ENCODE measurements at places on chromosomes 1 and 21.

DNA sequence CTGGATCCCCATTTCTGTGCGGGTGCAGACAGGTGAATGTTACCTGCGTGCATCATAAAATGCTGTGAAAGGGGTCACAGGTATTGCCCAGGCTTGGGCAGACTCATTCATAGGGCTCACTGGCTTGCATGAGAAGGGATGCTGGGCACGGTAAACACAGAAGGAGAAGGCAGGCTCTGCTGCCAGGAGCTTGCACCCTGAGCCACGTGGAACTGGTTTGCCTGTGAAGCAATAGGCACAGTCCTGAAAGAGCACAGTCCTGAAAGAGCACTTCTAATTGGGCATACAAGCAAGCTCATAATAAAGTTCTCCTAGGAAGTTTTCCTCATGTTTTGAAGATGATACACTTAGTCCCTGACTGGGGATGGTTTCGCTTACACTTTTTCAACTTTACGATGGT, 40.9 kb downstream of the GALNT2 start:
- DNase-seq: no peak

GRCh38 chr1:166432655-166433054, 265.9 kb upstream of the FAM78B start:
- no peak for DNase-seq

DNA sequence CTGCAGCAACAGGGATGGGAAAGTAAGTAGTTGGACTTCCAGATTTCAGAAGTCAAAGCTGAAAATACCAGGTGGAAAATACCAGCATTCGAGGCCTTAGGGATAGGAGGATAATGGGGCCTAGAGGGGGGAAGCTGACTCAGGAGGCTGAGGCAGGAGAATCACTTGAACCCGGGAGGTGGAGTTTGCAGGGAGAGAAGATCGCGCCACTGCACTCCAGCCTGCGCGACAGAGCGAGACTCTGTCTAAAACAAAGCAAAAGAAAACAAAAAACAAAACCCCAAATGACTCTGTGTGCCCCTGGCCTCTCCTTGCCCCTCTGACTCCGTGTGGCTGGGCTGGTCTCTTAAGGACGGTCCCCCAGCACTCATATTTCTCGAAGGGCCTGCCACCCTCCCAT, 3.4 kb downstream of the SH2D2A start:
- DNase-seq: no peak

DNA sequence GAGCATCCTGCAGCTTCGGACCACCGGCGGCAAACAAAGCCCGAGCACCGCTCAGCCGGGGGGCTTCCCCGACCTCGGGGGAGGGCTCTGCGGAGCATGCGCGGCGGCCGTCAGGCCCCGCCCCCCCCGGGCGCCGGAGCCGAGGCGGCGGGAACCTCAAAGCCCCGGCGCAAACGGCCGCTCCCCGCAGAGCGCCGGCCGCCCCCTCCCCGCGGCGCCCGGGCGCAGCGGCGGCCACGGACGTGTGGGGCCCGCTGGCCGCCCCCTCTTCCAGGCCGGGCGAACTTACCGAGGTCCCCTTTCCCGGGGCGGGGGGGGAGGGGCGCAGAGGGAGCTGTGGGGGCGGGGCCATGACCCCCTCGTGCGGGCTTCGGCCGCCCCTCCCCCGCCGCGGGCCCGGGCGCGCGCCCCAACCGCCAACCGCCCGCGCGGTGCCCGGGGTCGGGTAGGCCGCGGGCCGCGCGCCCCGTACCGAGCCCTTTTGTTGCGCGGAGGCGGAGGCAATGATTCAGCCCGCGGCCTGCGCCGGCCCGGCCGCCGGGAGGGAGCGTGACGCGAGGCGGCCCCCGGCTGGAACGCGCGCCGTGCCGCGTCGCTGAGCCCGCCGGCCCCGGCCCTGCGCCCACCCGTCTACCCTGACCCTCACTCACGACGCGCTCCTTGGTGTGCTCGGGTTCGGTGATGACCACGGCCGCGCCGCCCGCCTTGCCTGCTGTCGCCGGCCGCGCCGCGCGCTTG, 1.7 kb downstream of the RCC2 start:
- no peak for DNase-seq

- no peak for DNase-seq
Measured at GRCh38 chr1:217673387-217673786, 42.2 kb downstream of the SPATA17 start.

DNA sequence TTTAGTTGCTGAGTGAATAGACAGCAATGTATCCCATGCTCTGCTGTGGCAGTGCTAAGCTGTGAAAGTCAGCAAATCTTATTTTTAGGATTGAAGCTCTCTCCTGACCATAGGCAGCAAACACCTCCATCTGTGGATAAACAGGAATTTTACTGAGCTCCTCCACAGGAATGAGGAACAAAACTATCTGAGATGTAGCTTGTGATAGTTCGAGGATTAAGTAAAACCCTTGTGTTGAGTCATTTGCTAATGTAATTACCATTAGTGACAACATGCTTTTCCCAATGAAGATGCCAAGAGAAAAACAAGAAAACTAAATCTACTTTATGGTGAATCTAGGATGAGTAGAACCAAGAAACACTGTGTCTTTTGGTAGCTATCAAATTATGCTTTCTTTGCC, 122.7 kb downstream of the CLEC20A start:
- DNase-seq: no peak

DNA sequence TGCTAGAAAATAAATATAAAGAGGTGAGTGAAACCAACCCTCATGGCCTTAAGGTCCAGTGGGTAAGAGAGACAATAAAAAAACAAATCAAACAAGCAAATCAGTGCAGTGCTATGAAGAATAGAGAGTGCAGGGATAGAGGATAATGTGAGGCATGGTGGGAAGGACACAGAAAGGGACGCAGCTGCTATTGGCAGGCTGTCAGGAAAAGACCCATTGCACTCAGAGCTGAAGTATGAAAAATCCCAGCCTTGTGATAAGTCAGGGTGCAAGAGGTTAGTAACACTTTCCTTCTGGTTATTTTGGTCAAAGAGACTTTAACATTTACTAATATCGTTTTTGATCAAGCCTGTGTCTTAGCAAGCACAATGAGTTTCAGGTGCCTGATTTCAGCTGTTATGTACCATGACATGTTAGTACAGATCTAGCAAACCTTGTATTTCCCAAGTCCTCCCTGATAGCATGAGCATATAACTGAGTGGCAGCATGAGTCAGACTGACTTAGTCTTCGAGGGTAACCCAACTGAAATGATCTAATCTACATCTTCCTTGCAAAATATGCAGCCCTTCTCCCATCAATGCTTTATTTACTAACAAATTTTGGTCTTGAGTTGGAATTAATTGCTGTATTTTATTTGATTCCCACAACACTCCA, 31.7 kb downstream of the CHML start:
- DNase-seq: no peak

DNA sequence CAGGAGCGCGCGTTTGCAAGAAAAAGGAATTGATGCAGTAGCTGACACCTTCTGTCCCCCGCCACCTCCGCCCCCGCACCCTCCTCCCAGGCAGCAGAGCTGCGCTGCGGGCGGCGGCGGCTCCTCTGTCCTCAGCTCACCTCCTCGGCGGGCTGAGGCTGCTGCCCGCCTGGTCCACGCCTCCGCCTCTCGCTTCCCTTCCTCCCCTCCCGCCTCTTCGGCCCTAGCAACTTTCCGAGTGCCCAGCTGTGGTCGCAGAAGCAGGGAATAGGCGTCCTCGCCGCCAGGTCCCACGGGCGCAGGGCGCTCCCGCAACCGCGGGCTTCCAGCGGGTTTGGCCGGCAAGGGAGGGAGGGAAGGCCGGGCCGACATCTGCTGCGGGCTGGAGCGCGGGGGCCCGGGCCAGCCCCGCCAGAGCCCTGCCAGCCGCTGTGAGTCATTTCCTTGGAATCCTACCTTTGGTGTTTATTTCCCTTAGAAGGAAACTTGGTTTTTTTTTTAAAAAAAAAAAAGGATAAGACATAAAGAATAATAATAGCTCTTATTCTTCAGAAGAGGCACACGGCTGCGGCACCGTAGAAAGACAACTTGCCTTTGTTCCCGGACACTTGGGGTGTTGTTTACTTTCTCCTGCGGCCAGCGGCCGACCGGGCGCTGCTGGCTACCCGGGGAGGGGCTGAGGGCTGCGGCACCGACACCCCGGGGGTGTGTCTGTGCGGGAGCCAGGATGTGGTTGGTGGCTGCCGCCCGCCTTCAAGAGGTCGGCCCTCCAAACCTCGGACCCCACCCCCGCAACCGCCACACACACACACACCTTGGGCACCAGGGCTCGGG, 1.1 kb downstream of the SERTAD4 start:
- no peak for DNase-seq

GRCh38 chr1:48006264-48006663, 9.1 kb upstream of the TRABD2B start:
- no peak for DNase-seq

DNA sequence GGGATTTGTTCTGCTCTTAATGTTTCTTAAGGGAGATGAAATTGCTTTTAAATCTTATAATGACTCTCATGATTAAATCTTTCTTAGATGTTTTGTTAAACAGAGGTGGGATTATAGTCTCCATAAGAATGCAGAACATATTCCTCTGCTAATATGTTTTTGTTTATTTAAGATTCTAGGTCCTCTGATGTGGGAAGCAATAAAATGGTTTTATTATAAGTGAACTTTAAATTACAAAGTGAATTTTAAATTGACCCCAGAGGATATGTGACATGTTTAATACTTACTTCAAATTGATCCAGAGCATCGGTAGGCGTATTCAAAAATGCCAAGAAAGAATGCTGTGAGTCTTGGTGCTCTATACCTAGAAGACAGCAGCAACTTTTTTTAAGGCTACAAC, 129.4 kb downstream of the COQ8A start:
- no peak for DNase-seq

DNA sequence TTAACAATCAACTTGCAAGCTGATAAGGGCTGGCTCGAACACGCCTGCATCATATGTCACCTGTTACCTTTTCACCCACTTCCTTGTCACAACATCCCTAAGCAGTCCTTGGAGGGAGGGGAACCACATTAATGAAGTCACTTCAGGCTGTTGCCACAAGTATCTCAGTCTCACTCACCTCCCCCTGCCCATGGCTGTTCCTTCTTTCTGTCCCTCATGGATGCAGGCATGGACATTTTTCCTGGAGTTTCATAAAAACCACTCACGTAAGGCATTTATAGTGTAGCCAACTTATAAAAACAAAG, 76.8 kb upstream of the ANGPTL1 start:
- DNase-seq: no peak

- no peak for DNase-seq
Measured at GRCh38 chr1:157439302-157439954, 112.9 kb downstream of the FCRL5 start.

GRCh38 chr1:66506991-66507390, 27.0 kb upstream of the SGIP1 start:
- no peak for DNase-seq

DNA sequence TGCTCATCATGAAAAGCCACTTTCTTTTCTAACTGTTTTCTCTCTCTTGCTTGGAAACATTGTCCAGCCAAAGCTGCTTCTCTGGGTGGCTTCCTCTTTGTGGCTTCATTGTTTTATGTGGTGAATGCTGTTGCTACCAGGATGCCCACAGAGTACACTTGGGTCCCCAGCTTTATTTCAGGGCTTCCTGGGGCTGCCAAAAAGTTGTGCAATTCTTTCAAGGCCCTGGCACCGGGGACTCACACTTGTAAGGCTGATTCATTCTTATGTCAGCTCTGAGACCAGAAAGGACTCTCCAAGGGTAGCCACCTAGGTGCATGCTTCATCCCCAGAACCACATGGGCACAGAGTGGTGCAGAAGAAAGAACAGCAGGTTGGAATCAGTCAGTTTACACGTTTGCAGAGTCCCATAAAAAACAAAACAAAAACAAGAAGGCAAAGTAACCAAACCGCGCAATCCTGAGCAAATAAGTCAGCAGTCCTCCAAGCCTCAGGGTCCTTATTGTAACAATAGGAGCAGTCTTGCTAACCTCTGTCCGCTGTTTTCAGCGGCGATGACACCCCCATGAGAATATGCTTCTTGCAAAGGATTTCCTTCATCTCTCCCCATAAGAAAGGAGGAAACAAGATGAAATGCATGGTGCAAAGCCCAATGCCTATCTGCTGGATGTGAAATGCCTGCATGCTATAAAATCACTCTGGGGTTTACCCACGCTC, 89.9 kb upstream of the SSX2IP start:
- no peak for DNase-seq

DNA sequence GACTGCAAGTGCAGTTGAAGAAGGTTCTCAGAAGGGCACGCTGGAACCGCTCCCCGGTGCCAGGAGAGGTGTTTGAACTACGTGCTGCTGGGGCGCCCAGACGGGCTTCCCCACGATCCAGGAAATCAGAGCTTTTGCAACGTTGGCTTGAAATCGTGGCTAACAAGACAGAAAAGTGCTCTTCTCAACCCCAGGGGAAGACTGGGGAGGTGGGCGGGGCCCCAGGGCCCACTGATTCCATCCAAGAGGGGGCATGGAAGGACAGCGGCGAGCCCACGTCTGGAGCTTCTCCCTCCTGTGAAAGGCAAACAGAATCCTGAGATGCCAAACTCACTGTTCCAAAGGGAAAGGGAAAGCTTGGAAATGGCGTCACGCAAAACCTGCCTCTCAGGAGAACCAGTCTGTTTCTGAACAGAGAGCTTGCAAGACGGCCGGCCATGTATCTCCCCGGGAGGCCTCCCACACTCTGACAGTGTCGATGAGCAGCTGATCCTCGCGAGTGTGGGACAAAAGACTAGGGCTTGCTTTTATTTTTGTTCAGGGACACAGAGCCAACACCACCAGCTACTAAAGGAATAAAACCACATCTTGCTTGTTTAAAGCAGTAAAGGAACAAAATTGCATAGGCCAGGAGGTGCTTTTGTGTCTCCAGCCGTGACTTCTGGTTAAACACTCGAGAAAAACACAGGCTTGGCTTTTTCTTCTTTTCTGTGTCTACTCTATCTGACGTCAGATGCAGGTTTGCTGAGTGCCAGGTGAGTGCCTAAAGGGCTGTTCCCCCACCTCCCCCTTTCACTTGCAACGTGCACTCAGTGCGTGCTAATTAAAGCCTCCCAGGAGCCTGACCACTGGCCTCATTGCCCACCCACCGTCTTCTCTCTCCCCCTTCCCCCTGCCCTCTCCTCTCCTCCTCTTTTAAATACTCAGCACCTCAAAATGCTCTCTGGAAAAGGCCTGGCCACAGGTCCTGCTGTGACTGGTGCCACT, 41.5 kb downstream of the LRRC3 start:
- no peak for DNase-seq

GRCh38 chr1:924656-925560, 1.2 kb downstream of the SAMD11 start:
- no peak for DNase-seq

GRCh38 chr1:240538776-240539430, 73.1 kb downstream of the GREM2 start:
- DNase-seq: no peak

DNA sequence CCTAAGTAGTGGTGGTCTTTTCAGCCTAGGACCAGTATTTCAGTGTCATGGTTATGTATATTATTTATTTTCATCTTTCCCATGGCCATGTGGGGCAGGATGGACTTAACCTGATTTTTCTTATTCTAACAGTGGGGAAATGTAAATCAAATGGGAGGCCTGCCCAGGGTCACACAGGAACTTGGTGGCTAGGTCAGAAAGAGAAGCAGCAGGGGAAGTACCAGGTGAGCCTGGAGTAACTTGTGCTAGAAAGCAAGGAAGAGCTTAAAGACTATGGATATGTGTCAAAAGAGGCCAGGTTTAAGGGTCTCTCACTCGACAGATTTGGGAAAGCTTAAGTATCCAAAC, 936 bp downstream of the ZFP69B start:
- DNase-seq: no peak

GRCh38 chr1:36133484-36133883, 8.5 kb upstream of the COL8A2 start:
- no peak for DNase-seq

Data from activated CD8-positive, alpha-beta memory T cell treated with anti-CD3 and anti-CD28 coated beads for 1 hour (primary cell).